Activated T-helper 1 cell treated with anti-CD3 and anti-CD28 coated beads, Interleukin-12 subunit alpha, Interleukin-12 subunit beta, Interleukin-2, Interleukin-4 antibody, amounts not matched to agents 30 ng/mL and 10 ng/mL and 1 ng/mL, durations not matched to agents 14 hours and 24 hours and 36 hours (primary cell): ENCODE measurements at places on chromosomes 2 and 18.

- no peak for DNase-seq
Observed at GRCh38 chr2:47485751-47486300, 82.9 kb downstream of the MSH2 start.

DNA sequence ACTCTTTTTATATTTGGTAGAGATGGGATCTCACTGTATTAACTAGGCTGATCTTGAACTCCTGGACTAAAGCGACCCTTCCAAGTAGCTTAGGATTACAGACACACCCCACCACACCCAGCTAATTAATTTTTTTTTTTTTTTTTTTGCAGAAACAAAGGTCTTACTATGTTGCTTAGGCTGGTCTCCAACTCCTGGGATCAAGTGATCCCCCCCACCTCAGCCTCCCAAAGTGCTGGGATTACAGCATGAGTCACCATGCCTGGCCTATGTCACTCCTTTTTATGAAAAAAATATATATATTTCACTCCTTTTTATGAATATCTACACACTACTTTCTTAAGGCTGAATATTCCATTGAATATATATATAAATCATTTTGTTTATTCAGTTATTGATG is 162.8 kb downstream of the MGAT5 start:
- DNase-seq, result no peak

DNA sequence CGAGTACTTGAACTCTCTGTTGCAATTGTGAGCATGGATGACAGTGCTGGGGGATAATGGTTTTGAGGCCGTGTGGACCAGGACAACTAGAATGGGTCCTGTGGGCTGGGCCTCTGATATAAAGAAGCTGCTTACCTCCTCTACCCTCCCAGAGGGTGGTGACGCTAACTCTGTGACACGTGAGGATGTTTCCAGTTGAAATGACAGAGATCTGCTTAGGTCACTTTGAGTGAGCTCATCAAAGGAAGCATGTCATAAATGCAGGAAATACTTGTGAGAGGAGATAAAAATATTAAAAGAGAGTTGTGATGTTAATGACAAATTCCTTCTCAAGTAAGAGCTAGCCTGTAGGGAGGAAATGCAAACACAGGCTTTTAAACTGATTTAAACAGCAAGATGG is 16.4 kb downstream of the RMC1 start:
- no peak for DNase-seq

GRCh38 chr2:171436307-171436706 is 2.3 kb downstream of the DCAF17 start:
- no peak for DNase-seq

DNA sequence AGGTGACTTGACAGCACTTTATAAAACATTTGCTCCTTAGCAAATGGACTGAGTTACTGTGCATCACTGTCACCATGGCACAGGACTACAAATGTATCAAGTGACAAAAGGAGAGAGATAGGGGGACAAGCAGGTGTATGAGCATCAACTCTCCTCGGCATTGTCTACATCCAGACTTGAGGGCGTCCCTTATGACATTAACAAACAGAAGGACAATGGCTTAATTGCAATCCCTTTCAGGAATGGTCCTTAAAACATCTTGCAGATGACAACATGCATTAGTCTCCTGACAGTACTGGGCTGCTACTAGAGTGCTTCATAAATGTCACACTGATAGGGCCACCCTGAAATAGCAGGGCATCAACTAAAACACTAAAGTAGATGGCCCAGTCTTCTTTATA is 198.8 kb downstream of the PDE1A start:
- no peak for DNase-seq

DNA sequence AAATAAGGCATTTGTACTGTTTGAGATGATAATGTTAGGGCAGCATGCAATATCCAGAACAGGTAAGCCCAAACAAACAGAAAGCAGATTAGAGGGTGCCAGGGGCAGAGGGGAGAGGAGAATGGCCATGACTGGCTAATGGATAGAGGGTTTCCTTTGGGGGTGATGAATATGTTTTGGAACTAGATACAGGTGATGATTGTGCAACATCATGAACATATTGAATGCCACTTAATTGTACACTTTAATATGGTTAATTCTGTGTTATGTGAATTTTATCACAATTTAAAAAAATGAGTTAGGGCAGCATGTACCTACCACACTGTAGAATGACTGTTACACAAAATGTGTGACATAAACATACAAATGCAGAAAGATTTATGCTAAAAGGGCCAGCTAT is 255.5 kb upstream of the FN1 start:
- no peak for DNase-seq

DNA sequence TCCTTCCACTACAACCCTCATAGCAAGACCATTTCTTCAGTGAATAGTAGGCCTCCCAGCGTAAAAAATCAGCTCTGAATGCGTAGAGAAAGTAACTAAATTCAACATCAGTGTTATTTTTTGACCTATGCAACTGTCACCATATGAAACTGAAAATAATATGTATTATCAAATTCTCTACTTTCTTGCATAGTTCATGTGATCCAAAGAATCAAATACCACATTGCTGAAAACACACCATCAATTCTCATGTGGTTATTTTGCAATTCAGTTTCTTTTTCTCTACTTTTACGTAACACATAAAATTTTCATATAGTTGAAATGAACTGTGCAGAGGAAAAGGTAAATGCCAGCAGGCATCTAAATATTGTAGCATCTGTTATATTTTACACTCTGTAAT is 208.5 kb upstream of the SPOPL start:
- DNase-seq, result no peak

DNA sequence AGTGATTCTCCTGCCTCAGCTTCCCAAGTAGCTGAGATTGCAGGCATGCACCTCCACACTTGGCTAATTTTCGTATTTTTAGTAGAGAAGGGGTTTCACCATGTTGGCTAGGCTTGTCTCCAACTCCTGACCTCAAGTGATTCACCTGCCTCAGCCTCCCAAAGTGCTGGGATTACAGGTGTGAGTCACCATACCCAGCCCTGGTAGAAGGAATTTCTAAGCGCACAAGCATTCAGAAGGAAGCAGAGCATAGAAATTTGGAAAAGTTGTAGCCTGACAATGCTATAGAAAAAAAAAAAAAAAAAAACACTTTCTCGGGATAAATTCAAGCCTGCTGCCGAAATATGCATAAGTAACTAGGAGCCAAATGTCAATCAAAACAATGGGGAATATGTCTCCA is 249.4 kb downstream of the GRB14 start:
- DNase-seq, result no peak

GRCh38 chr2:117888897-117889296 is 74.4 kb downstream of the DDX18 start:
- DNase-seq, result no peak
